ENCODE measurements at places on chromosomes 6 and 20.

- no peak for DNase-seq
These were observed 126.2 kb downstream of the PTPRK start for GRCh38 chr6:128394167-128394566.

DNA sequence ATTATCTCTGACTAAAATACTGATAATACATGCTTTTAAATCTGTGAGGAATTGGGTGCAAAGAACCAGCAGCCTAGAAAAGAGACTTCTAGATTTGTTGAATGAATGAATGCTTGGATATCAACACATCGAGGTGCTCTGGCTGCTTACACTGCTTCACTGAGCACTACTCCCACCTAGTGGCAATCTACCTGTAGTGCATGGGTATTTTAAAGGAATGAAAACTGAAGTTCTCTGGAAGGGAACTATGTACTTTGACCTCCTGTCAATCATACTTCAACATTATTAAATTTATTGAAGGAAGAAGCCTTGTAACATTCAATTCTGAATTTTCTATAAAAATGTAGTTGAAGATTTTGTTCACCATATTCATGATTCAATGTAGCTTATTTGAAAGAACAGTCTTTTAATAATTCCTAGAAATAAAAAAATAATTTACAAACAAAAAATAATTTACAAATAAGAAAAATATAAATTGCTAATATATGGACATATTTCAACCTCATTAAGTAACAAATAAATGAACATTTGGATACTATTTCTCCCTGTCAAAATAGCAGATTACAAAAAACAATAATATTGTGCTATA, 111.2 kb upstream of the MMS22L start:
- no peak for DNase-seq

DNA sequence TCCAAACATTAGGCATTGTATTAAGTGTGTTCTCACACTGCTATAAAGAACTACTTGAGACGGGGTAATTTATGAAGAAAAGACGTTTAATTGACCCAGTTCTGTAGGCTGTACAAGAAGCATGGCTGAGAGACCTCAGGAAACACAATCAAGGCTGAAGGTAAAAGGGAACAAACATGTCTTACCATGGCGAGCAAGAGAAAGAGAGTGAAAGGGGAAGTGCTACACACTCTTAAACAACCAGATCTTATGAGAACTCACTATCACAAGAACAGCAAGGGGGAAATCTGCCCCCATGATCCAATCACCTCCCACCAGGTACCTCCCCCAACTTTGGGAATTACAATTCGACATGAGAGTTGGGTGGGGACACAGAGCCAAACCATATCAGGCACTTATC, 86.6 kb upstream of the TOP1 start:
- no peak for DNase-seq

DNA sequence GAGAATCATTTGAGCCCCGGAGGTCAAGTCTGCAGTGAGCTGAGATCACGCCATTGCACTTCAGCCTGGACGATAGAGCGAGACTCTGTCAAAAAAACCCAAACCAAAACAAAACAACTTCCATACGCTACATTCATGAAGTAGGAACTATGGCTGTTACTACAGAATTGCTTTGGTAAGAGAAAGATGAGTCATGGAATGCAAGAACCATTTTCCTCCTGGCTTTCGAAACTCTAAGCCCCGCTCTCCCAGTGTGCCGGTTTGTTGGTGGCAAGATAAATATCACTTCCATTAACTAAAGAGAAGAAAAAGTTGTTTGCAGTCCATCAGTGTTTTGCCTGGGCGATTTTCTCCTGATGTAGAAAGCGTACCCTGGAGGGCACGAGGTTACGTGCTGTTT, 61.3 kb downstream of the ZDHHC14 start:
- DNase-seq = no peak

DNA sequence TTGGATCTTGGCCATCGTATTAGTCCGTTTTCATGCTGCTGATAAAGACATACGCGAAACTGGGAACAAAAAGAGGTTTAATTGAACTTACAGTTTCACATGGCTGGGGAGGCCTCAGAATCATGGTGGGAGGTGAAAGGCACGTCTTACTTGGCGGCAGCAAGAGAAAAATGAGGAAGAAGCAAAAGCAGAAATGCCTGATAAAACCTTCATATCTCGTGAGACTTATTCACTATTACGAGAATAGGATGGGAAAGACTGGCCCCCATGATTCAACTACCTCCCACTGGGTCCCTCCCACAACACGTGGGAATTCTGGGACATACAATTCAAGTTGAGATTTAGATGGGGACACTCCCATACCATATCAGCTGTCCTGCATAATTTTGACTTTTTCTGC, 20.1 kb upstream of the REPS1 start:
- no peak for DNase-seq

GRCh38 chr6:65627015-65627414, 80.0 kb downstream of the EYS start:
- DNase-seq = no peak

- DNase-seq = no peak
These were observed 3.3 kb upstream of the APMAP start for GRCh38 chr20:24995741-24996448.

- peak; percentile 51 for DNase-seq
These were observed 2.2 kb upstream of the CCDC167 start for GRCh38 chr6:37501632-37502491.
